ENCODE measurements at places on chromosomes 6 and 20. TPM values are rescaled to one million over a fixed set of nuclear protein-coding genes. Genes with fewer than 3 reads are reported as not detected.
A peak's percentile ranks its signal among the peaks of the same experiment; 100 is the strongest.

Gene FRK
- 0.59 TPM for total RNA-seq

Gene ENPP4
- total RNA-seq: 2.0 TPM

Gene C20orf144
- not detected for total RNA-seq

Gene DLL1
- total RNA-seq: 53.7 TPM

Gene SYNDIG1
- not detected for total RNA-seq

Gene NRN1
- 15.5 TPM for total RNA-seq

Gene TFAP2D
- not detected for total RNA-seq

DNA sequence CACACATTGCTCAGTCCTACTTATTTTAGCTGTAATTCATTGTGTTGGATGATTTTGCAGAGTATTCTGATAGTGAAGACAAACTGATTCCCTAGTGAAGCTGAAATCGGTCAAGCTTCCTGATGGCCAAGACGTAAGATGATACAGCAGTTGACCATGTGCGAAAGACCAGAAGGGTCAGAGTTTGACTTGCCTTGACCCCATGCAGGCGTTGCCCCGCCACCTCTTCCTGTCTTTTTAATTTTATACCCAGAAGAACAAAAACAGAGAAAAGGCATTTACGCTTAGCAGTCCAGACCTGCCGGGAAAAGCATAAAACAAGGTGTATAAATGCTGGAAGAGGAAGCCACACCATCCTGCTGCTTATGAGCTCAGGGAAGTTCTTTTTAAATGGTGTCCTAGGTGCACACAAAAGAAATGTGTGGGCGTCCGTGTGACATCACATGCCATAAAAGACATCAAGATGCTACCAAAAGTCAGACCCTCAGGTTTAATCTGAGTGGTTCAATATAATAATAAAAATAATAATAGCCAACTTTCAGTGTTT lies 32.2 kb downstream of the TSHZ2 start:
- DNase-seq: no peak

GRCh38 chr6:38508894-38509293 lies 130.8 kb downstream of the BTBD9 start:
- no peak for DNase-seq

DNA sequence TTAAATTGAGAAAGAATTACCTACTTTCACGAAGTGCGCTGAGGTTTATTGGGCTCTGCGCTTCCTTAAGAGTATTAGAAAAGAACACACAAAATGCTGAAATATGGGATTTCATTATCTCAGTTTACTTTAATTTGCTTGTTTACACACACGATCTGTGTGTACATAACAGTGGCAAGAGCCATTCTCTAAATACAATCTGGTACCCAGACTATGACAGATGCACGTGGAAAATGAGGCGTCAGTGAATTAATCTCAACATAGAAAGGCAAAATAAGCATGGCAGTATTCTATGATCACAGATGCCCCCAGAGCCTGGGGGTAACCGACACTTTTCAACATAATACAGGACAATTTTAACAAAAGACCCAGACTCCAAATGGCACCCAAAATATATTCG lies 8.3 kb downstream of the FITM2 start:
- DNase-seq: no peak

- no peak for DNase-seq
These were observed 95.4 kb downstream of the OGFRL1 start for GRCh38 chr6:71383901-71384489.

- no peak for DNase-seq
These were observed 62.8 kb upstream of the CTNNBL1 start for GRCh38 chr20:37630993-37631392.

DNA sequence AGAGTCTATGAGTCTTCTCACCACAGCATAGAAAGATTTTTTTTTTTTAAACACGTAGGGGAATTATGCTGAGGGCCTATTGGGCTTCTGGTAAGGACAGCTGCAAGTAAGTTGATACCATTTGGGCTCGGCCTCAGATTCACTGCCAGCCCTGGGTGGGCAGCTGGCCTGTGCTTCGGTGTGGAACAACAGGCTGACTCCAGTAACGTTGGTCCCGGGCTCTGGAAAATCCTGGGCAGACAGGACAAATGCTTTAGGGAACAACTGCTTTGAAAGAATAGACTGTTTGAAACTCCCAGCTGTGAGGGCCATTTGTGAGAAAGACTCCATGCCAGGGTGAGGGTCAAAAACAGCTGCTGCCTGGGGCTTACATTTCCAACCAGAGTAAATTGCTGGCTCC lies 366.5 kb downstream of the QKI start:
- peak; percentile 57 for DNase-seq

- DNase-seq: no peak
These were observed 243.3 kb downstream of the PREX1 start for GRCh38 chr20:48584391-48585060.

GRCh38 chr6:12189150-12189549 lies 101.0 kb upstream of the EDN1 start:
- DNase-seq: no peak

DNA sequence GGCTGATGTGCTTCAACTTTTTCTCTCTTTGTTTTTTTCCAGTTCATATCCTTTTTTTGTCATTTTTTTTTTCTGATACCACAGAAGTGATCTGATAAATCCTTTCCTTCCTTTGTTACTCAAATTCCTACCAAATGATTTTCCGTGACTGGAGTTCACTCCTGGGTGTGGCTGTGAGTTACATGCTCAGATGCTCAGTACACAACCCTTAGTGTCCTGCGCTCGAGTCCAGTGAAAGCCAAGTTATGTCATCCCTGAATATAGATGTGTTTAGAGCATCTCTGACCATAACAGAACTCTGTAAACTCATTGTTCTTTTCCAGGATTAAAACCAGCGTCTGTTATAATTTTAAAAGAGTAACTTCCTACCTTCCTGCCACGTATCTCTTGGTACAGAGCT lies 147.2 kb upstream of the AKAP12 start:
- no peak for DNase-seq

DNA sequence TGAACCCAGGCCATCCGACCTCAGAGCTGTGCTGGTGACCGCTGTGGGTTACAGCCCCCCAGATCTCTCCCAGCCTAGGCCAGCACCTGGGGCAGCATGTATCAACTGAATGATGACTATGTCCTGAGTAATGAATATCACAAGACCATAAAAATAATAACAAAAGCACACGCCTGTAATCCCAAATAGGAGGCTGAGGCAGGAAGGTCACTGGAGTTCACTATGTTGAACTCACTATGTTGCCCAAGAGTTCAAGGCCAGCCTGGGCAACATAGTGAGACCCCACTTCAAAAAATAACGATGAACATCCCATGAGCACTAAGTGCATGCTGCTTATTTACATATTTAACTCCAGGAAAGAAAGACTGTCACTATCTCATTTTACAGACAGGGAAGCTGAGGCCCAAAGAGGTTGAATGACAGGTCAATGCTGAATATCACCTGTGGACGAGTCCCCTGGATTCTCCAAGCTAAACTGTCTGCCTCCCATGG lies 92.3 kb downstream of the NFATC2 start:
- DNase-seq: no peak

GRCh38 chr6:50285735-50286134 lies 236.0 kb upstream of the DEFB112 start:
- no peak for DNase-seq

DNA sequence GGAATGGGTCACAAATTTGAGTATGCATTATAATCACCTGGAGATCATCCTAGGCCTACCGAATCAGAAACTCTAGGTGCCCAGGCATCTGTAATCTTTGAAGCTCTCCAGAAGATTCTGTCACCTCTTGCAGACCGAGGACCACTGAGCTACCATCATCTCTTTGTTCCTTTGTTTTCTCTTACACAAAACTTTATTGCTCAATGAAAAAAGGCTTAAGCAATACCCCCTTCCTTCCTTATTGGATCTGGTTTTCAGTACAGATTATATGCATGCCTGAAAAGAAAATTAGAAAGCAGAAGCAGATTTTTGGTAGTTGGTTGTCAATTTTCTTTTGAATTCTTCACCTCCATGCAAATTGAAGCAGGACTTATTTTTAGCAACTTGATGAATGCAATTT lies 31.3 kb downstream of the STX11 start:
- no peak for DNase-seq

DNA sequence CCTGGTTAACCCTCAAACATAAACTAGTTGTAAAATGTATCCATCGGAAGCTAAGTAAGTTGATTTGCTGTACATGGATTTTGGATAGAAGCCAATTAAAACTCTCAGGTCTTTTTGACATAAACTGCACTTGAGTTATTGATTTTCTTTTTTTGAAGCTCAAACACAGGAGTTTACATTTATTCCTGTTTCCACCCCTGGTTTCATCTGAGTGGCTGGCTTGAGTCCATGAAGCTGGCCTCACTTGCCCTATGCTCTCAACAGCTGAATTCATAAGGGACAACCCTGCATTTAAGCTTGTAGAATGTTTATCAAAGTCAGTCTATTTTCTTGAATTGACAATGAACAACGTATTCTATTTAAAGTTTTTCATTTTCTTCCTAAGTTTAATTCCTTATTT lies 58.1 kb upstream of the PLEKHG1 start:
- DNase-seq: no peak

DNA sequence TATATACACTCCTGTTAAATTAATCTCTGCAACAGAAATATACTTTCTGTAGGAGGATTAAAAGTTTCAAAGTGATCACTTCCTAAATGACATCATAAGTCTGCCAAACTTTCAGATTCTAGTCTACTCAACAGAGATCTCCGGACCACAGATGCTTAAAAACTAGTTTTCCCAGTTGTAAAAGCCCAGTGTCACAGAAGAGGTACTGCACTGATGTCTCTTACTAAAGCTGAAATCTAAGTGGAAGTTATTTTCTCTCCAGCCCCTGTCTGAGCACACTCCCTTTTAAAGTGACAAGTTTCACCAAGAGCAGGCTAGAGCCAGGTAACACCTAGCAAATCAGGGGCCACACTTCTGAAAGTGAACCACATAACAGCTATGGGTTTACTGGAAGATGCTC lies 71.6 kb upstream of the DST start:
- no peak for DNase-seq

Measured in lower leg skin (tissue), 4 donors.